ENCODE measurements at places on chromosomes 1 and 21.

DNA sequence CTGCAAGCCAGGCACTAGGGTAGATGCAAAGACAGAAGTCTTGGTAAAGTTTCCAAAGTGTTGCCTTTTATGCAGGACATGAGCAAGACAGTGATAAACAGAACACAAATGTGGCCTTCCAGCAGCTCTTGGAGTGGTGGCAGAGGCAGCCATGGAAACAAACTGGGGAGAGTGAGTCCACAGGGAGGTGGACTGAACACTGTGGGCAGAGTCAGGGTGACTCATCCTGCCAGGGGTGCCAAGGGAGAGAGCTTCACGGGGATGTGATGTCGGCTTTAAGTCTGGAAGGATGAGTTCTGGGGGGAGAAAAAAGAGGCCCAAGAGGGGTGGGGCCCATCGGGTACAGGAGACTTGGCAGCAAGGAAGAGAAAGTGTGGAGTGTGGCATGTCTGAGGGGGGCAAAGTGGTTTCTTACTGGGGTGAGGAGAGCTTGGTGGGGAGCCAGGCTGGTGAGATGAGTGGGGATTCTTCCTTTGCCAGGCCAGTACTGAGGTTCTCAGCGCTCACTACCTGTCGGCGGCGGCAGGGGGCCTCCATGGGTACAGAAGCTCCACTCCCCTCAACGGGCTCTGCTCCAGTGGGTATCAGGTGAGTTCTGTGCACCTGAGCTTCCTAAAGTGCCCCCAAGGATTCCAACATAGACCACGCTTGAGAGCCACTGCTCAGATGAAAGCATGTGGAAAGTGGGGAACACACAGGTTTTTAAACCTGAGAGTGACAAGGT lies 41.8 kb downstream of the KIAA0040 start:
- no peak for DNase-seq

GRCh38 chr21:20040768-20041167 lies 957.4 kb upstream of the NCAM2 start:
- no peak for DNase-seq

- no peak for DNase-seq
These were observed 99.8 kb upstream of the HOOK1 start for GRCh38 chr1:59714966-59715365.

DNA sequence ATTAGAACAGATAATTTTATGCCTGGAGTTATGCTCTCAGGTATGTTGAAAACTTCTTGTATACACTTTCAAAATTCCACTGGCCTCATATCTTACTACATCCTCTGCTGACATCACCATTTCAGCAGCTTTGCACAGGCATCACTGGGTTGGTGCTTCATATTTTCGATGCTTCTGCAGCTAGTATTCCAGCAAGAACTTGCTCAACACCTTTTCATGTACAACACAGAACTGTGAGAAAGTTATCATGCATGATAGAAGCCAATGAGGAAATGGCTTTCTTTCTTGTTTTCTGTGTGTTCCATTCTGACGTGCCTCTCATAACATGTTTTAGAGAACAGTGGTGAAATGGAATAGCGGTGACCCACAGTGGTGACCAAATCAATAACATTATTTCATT lies 5.1 kb upstream of the GBP5 start:
- no peak for DNase-seq

DNA sequence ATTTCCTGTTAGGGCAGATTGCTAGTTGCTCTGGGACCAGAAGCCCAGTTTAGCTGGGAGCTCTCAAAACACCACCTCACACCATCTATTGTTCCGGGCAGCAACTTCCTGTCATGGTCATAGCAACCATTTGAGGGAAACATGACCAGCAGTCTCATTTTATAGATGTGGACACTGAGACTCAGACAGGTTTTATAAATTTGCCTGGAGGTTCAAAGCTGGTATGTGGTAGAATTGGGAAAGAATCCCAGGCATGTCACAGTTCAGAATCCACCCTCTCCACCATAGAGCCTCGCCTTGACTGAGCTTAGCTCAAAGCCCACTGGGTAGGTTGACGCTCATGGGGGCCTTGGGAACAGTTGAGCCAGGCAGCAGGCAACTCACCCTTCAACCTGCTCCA lies 14.0 kb upstream of the TRIM67 start:
- DNase-seq = no peak

DNA sequence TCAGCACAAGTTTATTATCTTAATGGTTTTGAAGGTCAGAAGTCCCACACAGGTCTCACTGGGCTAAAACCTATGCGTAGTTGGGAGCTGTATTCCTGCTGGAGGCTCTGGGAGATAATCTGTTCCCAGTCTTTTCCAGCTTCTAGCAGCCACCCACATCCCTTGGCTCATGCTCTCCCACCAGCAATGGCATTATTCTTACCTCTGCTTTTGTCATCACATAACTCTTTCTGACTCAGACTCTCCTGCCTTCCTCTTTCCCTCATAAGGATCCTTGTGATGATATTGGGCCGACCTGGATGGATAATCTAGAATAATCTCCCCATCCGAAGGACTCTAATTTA lies 122.2 kb upstream of the PRDX6 start:
- no peak for DNase-seq

- peak; percentile 81 for DNase-seq
These were observed 43.2 kb downstream of the C1orf198 start for GRCh38 chr1:230824919-230825721.

- no peak for DNase-seq
These were observed 25.2 kb downstream of the VN1R5 start for GRCh38 chr1:247281001-247281574.

GRCh38 chr1:29453502-29454240 lies 217.3 kb downstream of the PTPRU start:
- no peak for DNase-seq

- DNase-seq = no peak
These were observed 556 bp upstream of the RYR2 start for GRCh38 chr1:237041461-237041794.

DNA sequence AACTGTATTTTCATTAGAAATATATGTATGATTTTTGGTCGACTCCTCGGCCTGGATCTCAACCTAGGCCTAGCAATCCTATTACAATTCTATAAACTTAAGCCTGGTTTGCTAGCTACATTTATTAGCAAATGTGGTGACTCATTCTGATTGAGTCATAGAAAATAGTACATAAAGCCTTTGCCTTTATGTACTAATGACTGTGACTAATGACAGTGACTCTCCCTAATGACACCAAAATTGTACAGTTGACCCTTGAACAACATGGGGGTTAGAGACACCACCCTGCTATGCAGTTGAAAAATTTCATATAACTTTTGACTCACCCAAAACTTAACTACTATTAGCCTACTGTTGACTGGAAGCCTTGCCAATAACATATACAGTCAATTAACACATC lies 78.9 kb downstream of the CLEC20A start:
- peak; percentile 93 for DNase-seq

GRCh38 chr1:150612014-150612345 lies 17.4 kb downstream of the ENSA start:
- no peak for DNase-seq

- DNase-seq = peak; percentile 45
These were observed 328.4 kb downstream of the ZP4 start for GRCh38 chr1:237562242-237562823.

DNA sequence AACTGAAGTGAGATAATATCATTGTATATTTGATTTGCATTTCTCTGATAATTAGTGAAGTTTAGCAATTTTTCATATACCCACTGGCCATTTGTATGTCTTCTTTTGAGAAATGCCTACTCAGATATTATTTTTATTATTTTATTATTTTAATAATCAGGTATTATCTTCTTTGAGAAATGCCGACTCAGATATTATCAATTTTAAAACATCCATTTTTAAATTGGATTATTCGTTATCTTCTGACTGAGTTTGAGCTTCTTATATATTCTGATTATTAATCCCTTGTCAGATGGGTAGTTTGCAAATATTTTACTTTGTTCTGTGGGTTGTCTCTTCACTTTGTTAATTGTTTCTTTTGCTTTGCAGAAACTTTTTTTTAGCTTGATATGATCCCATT lies 37.7 kb downstream of the KMO start:
- no peak for DNase-seq

- peak; percentile 37 for DNase-seq
These were observed 11.8 kb downstream of the HTR6 start for GRCh38 chr1:19676438-19676922.

DNA sequence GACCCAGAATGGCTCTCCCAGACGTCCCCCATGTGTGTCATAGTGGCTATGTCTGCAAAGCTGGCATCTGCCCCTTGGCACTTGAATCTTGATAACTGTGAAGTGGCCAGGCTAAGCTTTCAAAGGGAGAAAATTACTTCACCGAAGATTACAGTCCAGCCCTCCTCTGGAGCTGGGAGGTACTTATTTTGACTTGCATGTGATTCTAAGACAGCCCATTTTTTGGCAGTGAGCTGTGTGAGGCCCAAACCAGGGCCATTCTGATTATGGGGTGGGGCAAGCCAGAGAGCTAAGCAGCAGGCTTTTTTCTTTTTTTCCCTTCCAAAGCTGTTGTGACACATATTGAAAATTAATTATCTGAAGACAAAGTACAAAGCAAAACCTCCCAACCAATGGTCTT lies 42.1 kb upstream of the C8B start:
- DNase-seq = no peak

- no peak for DNase-seq
These were observed 53.0 kb downstream of the KANK4 start for GRCh38 chr1:62265956-62266935.
